ENCODE measurements at places on chromosomes 3 and 15.

GRCh38 chr3:126416943-126417342, 22.2 kb downstream of the CFAP100 start:
- DNase-seq = no peak

- DNase-seq = no peak
Observed at GRCh38 chr15:90872486-90873184, 4.2 kb downstream of the FURIN start.

DNA sequence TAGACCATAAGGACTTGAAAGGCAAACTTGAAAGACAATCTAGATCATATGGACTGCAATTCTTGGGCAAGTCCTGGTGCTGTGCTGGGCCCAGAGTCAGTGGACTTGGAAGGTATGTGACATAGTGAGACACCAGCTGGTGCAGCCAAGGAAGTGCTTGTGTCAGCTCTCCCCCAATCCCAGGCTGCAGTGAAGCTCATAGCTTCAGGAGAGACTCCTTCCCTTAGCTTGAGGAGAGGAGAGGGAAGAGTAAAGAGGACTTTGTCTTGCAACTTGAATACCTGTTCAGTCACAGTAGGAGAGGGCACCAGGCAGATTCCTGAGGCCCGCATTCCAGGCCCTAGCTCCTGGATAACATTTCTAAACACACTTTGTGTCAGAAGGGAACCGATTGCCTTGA, 127.4 kb upstream of the ZPLD1 start:
- no peak for DNase-seq

DNA sequence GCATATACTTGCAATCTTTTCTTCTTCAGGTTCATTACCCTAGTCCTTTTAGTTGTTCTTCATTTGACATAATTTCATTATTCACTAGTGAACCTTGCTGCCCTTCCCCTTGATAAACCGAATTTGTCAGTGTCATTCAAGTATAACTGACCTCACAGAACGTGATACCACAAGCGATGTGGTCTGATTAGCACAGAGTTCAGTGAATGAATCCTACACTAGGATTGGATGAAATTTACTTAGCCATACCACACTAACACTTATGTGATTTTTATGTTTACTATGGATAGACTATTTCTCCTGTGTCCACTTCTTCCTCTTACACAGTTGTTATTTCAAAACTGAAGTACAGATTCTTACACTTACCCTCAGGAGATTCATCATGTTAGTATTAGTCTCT, 27.2 kb downstream of the CD86 start:
- no peak for DNase-seq

GRCh38 chr15:63385911-63386531, 4.4 kb upstream of the CA12 start:
- no peak for DNase-seq

DNA sequence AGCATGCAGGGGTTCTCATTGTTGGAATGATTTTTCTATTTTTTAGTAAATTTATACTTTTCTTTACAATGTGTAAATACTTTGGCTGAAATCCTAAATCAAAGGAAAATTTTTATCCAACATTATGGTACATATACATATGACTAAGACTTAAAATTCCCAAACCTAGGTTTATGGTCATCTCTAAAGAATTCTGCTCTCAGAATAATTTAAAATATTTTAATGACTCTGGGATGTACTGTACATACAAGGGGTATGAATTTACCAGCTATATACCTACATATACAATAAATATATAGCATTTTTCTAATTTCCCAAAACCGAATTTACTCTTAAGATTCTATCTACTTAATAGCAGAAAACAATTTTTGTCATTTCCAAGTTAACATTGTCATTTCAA, 137.9 kb upstream of the POU1F1 start:
- no peak for DNase-seq

GRCh38 chr15:50996641-50997040, 88.2 kb downstream of the AP4E1 start:
- no peak for DNase-seq

DNA sequence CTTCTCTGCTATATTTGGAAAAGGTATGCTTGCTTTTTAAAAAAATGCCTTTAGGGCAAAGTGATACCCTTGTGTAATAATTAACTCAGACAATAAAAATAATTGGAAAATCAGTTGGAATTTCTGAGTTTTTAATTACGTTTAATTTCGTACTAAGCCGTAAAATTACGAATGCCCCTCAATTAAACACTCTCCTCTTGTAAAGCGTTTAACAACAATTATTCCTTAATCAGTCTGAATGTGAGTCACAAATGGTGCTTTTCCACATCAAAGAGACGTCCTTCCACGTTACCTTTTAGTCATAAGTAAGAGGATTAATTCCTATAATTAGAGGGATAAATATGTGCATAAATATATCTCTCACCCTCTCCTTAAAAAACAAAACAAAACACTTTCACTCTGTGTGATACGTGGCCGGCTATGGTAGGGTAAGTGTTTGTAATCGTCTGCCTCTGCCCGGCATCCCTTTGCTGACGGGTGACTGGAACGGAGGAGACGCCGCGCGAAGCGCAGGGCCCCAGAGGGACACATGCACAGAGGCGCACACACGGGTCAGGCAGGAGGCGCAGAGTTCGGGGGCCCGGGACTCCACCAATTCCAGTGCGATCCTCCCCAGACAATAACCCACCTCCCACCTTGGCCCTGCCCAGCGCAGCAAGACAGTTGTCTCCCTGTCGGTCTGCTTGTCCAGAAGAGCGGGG, 9.7 kb upstream of the MEIS2 start:
- DNase-seq = no peak

GRCh38 chr3:49654955-49655556, 19.1 kb upstream of the APEH start:
- DNase-seq = no peak

- no peak for DNase-seq
Observed at GRCh38 chr3:49416867-49417266, 4.6 kb downstream of the TCTA start.
